ENCODE measurements at places on chromosomes 4 and X. TPM values are rescaled to one million over a fixed set of nuclear protein-coding genes. Genes with fewer than 3 reads are reported as not detected.

Gene SLC34A2
- total RNA-seq, result 0.04 TPM

DNA sequence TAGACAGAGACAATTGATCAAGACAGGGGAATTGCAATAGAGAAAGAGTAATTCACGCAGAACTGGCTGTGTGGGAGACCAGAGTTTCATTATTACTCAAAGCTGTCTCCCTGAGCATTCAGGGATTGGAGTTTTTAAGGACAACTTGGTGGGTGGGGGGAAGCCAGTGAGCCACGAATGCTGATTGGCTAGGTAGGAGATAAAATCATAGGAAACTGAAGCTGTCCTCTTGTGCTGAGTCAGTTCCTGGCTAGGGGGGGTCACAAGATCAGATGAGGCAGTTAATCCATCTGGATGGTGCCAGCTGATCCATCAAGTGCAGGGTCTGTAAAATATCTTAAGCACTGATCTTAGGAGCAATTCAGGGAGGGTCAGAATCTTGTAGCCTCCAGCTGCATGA is 358.6 kb downstream of the GPM6A start:
- DNase-seq, result no peak

GRCh38 chr4:142475663-142476062 is 370.4 kb downstream of the INPP4B start:
- DNase-seq, result no peak

GRCh38 chrX:136097871-136098805 is 49.2 kb upstream of the FHL1 start:
- no peak for DNase-seq

- DNase-seq, result peak; percentile 1
Measured at GRCh38 chr4:163776957-163777356, 282.5 kb downstream of the TMA16 start.

DNA sequence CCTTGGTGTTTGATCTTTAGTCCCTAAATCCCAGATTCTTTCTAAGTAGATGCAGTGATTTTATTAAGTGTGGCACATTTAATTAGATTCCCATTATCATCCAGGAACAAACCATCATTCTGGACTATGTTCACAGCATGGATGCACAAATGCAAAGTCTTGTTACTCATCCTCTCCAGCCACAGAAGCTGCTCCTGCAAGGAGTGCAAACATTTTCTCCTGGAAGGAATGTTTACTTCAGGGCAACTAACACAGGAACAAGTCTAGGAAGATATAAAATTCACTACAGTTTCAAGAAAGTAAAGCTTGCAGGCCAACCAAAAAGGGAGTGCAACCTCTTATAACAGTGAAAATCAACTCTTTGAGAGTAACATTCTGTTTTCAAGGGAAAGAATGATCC is 106.0 kb downstream of the IQCM start:
- no peak for DNase-seq

DNA sequence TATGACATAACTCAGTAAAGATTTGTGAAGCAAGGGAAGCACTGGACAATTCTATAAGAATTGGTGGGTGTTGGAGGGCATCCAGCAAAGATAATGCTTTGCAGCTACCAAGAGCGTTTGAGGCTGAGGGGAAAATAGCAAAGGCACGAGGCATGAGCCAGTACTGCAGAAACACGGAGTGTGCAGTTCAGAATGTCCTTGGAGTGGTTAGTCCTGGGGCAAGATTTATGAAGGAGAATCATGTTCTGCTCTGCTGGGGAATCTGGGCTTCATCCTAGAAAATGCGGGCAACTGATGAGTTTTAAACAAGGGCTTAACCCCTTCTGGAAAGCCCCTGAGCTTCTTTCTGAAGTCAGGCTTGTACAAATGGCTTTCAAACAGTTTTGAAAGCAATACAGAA is 452.5 kb downstream of the IL15 start:
- DNase-seq, result peak; percentile 16

DNA sequence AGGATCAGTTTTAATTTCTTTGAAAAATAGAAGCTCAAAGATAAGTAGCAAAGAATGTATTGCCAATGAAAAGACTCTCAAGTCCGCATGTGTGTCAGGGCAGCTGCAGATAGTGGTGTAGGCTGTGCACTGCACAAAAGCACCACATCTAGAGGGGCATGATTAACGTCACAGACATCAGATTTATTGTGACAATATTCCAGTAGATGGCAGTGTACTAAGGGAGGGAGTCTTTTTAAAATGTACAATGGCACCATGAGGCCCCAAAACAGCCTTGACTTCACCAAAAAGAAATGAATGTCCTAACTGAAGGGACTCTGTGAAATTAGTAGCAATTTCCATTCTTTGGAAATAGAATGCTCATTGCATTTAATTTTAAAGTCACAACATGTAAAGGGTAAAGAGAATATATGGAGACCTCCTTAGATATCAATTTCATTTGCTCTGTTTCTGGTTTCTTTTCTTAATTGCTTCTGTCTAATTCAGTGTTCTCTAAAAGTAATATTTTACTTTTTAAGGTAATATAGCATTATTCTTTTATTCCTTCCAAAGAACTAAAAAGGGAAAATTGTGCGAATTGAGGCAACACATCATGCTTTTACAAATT is 98.4 kb downstream of the ZNF827 start:
- DNase-seq, result peak; percentile 46

GRCh38 chr4:26218677-26219605 is 101.9 kb upstream of the RBPJ start:
- DNase-seq, result no peak

DNA sequence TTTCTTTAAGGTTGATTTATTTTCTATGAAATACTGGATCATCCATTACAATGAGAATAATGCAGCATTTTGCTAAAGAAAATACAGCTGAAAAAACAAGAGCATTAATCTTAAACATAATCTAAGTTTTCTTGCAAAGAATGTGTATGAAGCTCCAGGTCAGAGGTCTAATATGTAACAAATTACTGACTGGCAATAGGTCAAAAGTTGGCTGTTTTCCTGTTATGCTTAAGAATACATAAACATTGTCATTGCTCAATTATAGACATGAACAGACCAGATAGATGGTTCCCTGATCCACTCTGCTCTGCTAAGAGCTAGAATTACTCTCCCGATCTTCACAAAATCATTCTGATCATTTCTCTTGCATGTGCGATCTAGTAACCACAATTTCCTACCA is 718.6 kb downstream of the PDHA2 start:
- DNase-seq, result no peak

DNA sequence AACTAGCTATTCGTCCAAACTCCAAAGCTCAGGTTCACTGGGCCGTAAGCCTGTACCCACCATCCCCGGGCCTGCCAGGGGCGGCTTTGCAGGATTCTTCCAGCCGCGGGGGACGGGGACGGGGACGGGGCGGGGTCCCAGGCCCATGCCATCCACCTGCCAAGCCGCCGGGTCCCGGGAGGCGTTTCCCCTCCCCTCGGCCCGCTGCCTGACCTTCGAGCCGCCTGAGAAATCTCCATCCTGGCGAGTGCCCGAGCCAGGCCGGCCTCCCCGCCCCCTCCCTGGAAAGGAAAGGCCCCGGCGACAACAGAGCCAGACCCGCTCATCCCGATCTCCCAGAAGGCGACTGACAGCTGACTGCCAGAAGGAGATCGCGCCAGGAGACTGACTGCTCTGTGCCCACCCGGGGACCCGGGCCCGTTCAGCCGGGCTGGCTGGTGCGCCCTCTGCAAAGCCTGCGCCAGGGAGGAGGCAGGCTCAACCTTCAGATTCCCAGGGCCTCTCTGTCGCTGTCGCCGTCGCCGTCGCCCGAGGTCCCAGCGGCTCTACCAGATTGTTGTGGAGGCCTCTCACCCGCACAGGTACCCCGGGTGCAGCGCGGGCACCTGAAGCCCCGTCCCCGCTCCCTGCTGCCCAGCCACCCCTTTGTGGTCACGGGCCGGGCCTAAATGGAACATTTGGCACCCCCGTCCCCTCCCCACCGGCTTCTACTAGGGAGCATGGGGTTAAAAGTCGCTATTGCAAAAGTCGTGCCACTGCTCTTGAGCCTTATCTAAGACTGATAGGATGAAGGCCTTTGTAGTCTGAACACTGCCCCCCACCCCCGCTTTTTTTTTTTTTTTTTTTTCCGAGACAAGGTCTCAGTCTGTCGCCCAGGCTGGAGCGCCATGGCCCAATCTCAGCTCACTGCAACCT is at the start of gene RGN:
TSS of gene RGN (plus strand) at position 315 of the 915 bp plus-strand sequence. CDS start 2,702 bp downstream, outside the sequence.
- DNase-seq, result no peak
